Esophagus mucosa (tissue), 1 donor: ENCODE measurements at places on chromosomes 2 and 18.

- ATAC-seq = no peak
Observed at GRCh38 chr2:173672573-173673340, 292.4 kb downstream of the SP3 start.

DNA sequence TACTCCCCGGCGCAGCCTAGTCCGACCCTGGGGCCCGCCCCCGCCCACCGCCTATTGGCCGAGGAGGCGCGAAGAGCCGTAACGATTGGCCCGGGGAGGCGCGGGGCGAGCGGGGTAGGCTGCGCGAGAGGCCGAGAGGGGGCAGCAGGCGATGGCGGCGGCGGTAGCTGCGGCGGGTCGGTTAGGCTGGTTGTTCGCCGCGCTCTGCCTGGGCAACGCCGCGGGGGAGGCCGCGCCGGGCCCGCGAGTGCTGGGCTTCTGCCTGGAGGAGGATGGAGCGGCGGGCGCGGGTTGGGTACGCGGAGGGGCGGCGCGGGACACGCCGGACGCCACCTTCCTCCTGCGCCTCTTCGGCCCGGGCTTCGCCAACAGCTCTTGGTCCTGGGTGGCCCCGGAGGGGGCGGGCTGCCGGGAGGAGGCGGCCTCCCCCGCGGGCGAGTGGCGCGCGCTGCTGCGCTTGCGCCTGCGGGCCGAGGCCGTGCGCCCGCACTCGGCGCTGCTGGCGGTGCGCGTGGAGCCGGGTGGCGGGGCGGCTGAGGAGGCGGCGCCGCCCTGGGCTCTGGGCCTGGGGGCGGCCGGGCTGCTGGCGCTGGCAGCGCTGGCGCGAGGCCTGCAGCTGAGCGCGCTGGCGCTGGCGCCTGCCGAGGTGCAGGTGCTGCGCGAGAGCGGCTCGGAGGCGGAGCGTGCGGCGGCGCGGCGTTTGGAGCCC, at the start of gene CNNM3:
CNNM3 (plus strand) TSS at position 142 of the 709 bp plus-strand sequence; CDS start at position 152, 10 bp downstream.
- ATAC-seq = peak; percentile 97

GRCh38 chr2:199444749-199445148, 13.0 kb downstream of the SATB2 start:
- ATAC-seq = no peak

DNA sequence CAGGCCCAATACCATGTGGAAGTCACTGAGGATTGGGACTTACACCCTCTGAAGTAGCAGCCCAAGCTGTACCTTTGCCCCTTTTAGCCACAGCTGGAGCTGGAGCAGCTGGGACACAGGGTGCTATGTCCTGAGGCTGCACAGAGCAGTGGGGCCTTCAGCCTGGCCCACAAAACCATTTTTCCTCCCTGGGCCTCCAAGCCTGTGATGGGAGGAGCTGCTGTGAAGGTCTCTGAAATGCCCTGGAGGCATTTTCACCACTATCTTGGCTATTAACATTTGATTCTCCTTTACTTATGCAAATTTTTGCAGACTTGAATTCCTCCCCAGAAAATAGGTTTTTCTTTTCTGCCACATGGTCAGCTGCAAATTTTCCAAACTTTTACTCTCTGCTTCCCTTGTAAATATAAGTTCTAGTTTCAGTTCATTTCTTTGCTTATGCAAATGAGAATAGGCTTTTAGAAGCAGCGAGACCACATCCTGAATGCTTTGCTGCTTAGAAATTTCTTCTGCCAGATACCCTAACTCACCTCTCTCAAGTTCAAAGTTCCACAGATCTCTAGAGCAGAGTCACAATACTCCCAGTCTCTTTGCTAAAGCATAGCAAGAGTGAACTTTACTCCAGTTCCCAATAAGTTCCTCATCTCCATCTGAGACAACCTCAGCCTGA, 213.8 kb upstream of the MGAT5 start:
- ATAC-seq = no peak

DNA sequence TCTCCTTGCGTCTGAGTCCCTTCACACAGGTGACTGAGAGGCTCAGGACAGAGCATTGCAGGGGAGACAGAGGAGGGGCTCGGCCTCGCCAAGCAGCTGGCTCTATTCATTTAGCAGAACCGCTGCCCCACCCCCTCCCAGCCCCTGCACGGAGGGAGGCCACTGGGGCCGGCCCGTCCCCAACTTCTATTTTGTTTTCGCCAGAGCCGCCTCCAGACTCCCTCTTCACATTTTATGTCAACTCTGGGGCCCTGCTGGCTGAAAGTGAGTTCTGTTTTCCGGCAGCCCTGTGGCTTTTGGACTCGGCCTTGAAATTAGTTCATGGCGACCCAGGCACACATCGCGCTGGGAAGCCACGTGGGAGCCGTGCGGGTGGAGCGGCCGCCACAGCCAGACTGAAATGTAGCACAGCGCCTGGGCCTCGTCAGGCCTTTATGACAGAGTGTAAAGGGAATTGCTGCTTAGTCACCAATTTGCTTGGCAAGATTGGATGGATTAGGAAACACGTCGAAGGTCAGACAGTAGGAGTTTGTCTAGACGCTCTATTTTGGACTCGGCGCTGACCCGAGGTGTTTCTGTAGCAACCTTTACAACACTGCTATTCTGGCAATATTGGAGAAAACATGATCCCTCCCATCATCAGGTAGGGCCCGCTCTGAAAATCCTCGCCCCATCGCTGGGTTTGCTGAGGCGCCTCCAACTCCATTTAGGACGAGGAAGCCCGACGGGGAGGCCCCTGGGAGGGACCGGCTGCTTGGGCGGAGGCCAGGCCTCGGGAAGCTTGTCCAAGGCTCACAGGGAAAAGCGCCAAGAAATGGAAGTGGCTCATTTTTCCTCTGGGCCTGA, 90.7 kb upstream of the CTDP1 start:
- peak; percentile 75 for ATAC-seq
